Lung microvascular endothelial cell (primary cell): ENCODE measurements at places on chromosomes 7 and 10. TPM values are rescaled to one million over a fixed set of nuclear protein-coding genes. Genes with fewer than 3 reads are reported as not detected.

GPRIN2 gene
- not detected in 2 replicates for total RNA-seq

LIPK gene
- not detected in 2 replicates for total RNA-seq

IFIT3 gene
- 5.7 and 8.1 TPM in 2 replicates for total RNA-seq

TMEM229A gene
- total RNA-seq = not detected in 2 replicates

PLAC9 gene
- 0.40 and 2.0 TPM in 2 replicates for total RNA-seq

SFRP4 gene
- under 0.01 TPM in 1 of 2 replicates, not detected in the other for total RNA-seq

CELF2 gene
- total RNA-seq = 3.1 and 4.2 TPM in 2 replicates

PRTFDC1 gene
- total RNA-seq = 5.6 and 7.6 TPM in 2 replicates

GRK5 gene
- total RNA-seq = 27.2 and 33.7 TPM in 2 replicates

COL26A1 gene
- total RNA-seq = under 0.01 TPM in 1 of 2 replicates, not detected in the other

FAM13C gene
- total RNA-seq = 0.20 and 1.1 TPM in 2 replicates

TAS2R4 gene
- 0.22 and 0.40 TPM in 2 replicates for total RNA-seq

MLXIPL gene
- not detected in 2 replicates for total RNA-seq

PIK3CG gene
- total RNA-seq = 2.6 and 3.5 TPM in 2 replicates

CTAGE4 gene
- not detected in 2 replicates for total RNA-seq

HYAL4 gene
- 0.20 and 0.44 TPM in 2 replicates for total RNA-seq

BLNK gene
- not detected in 2 replicates for total RNA-seq

FKBP9 gene
- 111 and 133 TPM in 2 replicates for total RNA-seq

ERVW-1 gene
- not detected in 2 replicates for total RNA-seq

MMD2 gene
- total RNA-seq = not detected in 2 replicates

CFAP69 gene
- total RNA-seq = 0.40 and 0.44 TPM in 2 replicates

ABCB4 gene
- total RNA-seq = not detected in 2 replicates

TAC1 gene
- total RNA-seq = not detected in 2 replicates

FOXI2 gene
- total RNA-seq = not detected in 2 replicates

SYT15B gene
- 0.87 and 0.99 TPM in 2 replicates for total RNA-seq
